ENCODE measurements at places on chromosomes 11 and 22. TPM values are rescaled to one million over a fixed set of nuclear protein-coding genes. Genes with fewer than 3 reads are reported as not detected.

GRCh38 chr11:119322360-119322739 is 5.4 kb upstream of the MCAM start:
- no peak for DNase-seq

DNA sequence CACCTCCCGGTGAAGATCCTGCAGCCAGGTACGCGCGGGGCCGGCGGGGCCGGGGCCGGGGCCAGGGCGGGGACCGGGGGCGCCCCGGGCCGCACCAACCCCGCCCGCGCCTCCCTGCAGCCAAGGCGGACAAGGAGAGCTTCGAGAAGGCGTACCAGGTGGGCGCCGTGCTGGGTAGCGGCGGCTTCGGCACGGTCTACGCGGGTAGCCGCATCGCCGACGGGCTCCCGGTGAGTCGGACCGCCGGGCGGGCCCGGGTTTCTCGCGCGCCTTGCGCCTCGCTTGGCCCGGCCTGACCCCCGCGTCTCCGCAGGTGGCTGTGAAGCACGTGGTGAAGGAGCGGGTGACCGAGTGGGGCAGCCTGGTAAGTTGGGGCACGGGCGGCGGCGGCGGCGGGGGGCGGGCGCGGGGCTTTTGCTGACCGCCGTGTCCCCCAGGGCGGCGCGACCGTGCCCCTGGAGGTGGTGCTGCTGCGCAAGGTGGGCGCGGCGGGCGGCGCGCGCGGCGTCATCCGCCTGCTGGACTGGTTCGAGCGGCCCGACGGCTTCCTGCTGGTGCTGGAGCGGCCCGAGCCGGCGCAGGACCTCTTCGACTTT is 531 bp downstream of the PIM3 start:
- peak; percentile 69 for DNase-seq

DNA sequence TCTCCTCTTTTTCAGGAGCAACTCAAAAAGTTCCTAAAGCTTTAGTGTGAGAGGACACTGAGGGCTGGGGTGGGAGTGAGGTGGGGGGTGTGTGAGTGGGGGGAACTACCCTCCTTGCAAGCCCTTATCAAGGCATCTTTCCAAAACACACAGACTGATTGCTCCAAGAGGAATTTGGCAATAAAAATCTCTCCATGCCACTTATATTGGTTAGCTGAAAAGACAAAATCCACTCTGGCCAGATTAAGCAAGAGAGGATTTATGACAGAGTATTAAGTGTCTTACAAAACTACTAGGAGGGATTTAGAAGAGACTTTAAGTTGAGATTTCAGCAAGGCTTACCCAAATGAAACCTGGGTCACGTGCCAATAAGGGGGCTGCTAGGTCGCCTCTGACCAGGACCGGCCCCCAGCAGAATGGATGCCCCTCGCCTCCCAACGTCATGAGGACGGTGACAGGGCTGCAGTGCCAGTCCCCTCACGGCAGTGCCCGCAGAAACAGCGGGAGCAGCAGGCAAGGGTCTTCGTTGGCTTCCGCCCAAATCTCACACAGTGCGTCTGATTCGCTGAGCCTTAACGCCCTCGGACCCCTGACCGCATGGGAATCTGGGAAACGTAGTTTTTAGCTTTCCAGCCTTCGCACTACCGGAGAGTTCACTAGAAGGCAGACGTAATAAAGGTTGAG is 22.1 kb upstream of the CTR9 start:
- no peak for DNase-seq

DNA sequence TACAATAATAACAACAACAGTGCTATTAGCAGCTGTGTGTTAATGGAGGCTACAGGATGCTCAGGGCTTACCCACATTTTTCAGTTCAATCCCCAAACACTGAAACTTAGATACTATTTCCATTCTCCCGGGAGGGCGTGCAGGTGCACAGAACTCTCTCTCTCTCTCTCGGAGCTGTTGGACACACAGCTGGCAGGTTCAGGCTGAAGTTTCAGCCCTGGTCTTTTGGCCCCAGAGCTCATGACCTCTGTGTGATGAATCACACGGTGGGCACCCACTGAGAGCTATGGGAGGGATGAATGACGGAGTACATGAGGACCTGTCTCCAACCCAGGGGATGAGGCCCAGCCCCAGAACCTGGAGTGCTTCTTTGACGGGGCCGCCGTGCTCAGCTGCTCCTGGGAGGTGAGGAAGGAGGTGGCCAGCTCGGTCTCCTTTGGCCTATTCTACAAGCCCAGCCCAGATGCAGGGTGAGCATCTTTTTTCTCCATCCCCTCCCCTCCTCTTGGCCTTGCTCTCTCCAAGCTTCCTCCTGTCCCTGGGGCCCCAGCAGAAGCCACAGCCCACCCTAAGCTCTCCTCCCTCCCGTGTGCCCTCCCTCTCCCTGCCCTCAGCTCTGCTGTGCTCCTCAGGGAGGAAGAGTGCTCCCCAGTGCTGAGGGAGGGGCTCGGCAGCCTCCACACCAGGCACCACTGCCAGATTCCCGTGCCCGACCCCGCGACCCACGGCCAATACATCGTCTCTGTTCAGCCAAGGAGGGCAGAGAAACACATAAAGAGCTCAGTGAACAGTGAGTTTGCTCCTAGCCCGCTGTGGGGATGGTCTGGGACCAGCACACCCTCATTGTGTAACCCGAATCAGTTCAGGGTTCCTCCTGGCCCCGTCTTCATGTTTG is 16.9 kb downstream of the CSF2RB start:
- no peak for DNase-seq

- no peak for DNase-seq
These were observed 257.3 kb upstream of the ISX start for GRCh38 chr22:34808618-34809017.

GRCh38 chr11:119985551-119985950 is 152.4 kb downstream of the TRIM29 start:
- no peak for DNase-seq

DNA sequence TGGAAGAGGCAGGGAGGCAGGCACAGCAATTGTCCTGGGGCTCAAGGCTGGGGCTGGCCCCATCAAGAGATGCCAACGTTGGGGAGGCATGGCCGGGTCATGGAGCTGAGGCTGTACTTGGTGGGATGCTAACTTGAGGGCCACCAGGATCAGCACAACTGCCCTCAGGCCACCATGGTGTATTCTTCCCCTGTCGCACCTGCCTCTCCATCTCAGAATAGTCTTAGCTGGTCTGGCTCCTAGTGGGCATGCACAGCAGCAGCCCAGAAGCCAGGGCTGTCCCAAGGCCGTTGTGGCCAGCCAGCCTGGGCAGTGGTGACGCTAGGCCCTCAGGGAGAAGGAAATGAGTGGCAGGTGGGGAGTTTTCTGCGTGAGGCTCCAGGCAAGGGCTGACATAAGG is 91.3 kb downstream of the DHCR7 start:
- no peak for DNase-seq

- no peak for DNase-seq
These were observed 42.1 kb downstream of the NCAPD3 start for GRCh38 chr11:134181707-134182106.

APOL5 gene
- not detected for total RNA-seq

XKR3 gene
- not detected for total RNA-seq

ALG9 gene
- total RNA-seq, result 30.4 TPM

BET1L gene
- 45.5 TPM for total RNA-seq

OR51B2 gene
- total RNA-seq, result not detected

RIMBP3C gene
- total RNA-seq, result 0.18 TPM
